ENCODE measurements at places on chromosomes 1 and 21.

GRCh38 chr1:159923203-159924024 lies 1.9 kb downstream of the TAGLN2 start:
- peak; percentile 89 for DNase-seq

DNA sequence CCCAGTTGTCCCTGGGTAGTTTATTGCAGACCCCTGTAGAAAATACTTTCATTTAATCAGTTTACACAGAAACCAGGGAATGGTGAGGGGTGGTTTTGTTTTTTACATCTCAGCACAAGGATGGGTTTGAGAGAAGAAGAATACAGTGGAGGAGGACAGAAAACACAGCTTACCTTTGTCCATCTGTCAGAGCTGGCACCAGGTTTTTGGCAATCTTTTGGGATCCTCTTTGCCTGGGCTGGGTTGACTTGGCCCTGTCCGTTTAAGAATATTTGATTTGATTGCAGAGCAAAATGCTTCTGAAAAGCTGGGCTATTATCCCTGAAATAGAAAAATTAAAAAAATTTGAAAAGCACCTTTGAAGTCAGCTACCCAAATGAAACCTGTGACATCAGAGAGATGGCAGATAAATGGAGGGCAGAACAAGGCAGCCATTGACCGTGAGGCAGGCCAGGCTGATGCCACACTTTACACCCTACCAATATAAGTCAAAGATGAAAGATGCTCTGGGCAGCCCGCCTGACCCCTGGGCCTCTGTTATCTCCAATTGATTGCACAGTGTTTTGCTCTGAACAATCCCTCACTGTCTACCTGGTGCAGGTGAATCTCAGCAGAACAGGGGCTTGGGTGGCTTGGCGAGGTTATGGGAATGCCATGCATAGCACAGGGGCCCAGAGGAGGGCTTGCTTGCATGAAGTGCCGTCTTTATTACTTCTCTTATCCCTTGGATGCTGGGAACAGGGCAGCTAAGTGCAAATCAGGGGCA lies 218.8 kb downstream of the LMX1A start:
- DNase-seq: no peak

DNA sequence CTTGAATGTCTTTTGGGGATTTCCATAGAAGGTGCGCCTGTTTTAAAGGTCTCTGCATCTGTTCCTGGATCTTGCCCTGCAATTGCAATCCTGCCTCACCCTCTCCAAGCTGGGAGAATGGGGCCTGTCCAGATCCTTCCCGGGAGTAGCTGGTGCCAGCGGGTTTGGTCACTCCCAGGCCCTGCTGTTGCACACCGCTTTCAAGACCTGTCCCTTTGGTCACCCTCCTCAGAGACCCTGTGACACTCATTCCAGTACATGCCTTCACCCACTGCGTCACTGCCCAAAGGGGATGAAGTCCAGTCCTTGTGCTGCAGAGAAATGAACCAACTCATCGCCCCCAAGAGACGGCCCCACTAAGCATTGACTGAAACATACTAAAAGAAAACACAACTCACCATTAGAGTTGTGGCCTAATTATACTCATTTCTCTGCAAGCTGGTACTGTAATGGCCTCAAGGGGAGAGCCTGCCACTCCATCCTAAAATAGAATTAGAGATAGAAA lies 1.9 kb upstream of the IRF2BP2 start:
- peak; percentile 38 for DNase-seq

GRCh38 chr1:209784265-209785169 lies at the start of gene C1orf74:
TSS of gene C1orf74 (minus strand) at chr1:209784559. CDS start at chr1:209783634, 925 bp downstream.
- peak; percentile 99 for DNase-seq

- no peak for DNase-seq
Measured at GRCh38 chr1:104706631-104707147, 957.0 kb downstream of the AMY1C start.

DNA sequence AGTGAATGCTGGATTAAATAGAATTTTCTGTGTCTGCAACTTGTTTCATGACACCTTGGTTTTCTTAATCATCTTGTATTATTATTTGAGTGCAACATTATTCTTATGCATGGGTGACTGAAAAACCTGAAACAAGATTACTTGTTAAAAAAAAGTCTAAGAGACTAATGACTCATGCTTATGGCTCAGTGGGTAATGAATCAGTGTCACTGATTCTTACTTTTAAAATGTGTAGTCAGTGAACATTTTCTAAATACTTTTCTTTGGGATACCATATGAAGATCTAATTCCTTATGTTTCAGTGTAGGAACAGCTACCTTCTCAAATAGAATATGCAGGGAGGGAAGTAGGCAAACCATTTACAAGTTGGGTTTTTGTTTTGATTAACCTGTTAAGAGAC lies 65.5 kb downstream of the PRKAA2 start:
- DNase-seq: no peak

Data from left ventricle myocardium inferior (tissue), 1 donor.